ENCODE measurements at places on chromosomes 3 and 15.

DNA sequence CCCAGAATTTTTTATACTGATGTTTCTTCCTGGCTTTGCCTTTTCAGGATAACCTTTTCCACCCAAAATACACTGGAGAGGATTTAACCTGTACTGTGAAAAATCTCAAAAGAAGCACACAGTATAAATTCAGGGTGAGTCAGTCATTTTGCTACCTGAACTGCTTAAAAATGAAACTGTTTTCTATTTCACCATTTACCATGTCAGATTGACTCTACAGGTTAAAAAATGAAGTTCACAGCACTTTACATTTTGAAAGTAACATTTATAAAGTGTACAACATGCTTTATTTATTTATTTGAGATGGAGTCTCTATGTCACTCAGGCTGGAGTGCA lies 115.2 kb downstream of the GHSR start:
- DNase-seq = no peak

- no peak for DNase-seq
Measured at GRCh38 chr15:93257920-93258319, 168.9 kb upstream of the RGMA start.

- no peak for DNase-seq
Measured at GRCh38 chr3:113571360-113571759, 39.0 kb downstream of the SIDT1 start.

DNA sequence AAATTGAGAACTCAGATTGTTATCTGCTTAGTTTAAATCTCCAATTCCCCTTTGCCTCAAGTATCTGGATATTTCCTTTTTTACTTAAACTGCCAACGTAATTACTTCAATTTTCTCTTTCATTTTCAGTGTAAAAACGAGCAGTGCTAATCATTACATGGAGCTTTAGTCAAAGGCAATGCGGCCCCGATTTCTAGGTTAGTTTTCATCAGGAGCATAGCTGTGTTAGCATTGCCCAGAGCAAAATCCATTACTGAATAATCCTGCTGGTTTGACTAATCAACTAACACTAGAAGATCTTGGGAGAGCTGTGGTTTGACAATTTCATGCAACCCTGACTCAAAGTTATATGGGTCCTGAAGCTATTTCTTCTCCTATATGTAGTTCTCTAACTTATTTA lies 46.2 kb downstream of the ZPLD1 start:
- no peak for DNase-seq

- DNase-seq = no peak
Measured at GRCh38 chr3:50303013-50303815, at the start of gene HYAL1. HYAL1 (minus strand) TSS chr3:50303574; CDS start chr3:50302956, 618 bp downstream.

DNA sequence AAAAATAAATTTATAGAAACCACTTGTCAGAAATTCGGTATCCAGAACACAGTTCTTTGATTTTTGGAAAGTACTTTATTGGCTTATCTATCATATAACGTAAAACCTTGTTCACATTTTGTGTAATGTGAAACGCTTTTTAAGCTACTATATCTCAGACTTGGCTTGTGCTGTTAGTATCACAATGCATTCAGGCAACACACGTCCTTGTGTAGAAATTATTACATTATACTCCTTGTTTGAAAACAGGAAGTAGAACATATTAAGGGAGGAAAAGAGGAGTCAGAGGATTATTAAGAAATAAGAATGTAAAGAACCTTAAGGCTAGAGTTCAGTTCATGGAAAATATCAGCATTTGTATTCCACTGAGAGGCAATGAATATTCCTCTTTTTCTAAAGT lies 1.6 kb downstream of the DNAJC13 start:
- DNase-seq = no peak

DNA sequence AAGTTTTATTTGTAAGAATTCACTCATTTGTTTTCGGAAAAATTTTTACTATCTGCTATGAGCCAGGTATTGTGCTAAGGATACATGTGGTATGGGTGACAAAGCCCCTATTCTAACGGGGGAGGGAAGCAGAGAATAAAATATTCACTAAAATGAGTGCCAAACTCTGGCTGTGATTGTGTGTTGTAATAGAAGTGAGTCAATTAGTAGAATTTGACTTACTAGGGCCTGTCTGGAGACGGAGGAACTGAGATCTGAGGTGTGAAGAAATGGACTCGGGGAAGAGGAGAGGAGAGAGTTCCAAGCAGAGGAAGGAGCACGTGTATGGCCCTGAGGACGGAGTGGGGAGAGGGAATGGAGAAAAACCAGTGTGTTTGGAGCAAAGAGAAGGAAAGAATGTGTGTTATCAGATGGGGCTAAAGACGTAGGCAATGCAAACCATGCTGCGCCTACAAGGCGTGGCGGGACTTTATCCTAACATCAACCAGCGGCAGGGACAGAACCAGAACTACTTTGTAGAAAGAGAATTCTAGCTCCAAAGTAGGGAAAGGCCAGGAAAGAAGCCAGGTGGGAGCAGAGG lies 89.1 kb downstream of the OSBPL10 start:
- no peak for DNase-seq

DNA sequence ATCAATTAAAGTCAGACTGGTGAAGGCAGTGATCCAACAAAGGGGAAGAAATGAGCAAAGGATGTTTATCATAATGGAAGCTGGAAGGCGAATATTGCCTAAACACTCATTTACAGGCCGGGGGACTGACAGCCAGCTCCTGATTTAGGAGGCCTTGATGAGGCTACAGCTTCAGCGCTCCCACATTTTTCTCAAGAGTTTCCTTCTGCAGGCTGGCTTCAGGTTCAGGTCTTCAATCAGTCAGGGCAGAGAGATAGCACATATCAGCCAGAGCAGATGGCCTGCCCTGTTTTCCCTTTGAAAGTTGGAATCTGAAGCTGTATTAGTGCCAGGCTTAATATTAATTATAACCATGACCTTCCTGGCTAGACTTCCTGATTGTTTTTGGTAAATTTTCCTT lies 218.9 kb downstream of the SV2B start:
- DNase-seq = no peak

GRCh38 chr15:68379058-68379758 lies 52.8 kb downstream of the ITGA11 start:
- no peak for DNase-seq

- no peak for DNase-seq
Measured at GRCh38 chr3:39499651-39500273, 32.3 kb downstream of the MOBP start.

DNA sequence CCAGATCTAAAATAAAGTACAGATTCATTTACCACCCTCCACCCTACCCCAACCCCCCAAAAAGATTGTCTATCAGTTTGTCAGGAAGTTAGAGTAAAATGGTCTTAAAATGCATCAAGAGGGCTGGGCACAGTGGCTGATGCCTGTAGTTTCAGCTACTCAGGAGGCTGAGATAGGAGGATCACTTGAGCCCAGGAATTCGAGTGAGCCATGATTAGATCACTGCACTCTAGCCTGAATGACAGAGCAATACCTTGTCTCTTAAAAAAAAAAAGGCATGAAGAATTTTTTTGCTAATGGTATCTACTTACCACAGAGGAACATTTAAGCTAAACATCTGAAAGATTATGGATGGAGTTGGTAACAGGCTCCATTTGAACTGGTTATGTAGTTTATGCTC lies 71.0 kb downstream of the RBM6 start:
- no peak for DNase-seq

All from activated naive CD4-positive, alpha-beta T cell treated with anti-CD3 and anti-CD28 coated beads, Interleukin-2, amount 50 U/mL, for 72 hours (primary cell).